ENCODE measurements at places on chromosomes 3 and 15. TPM values are rescaled to one million over a fixed set of nuclear protein-coding genes. Genes with fewer than 3 reads are reported as not detected.
A peak's percentile ranks its signal among the peaks of the same experiment; 100 is the strongest.

- DNase-seq = no peak
These were observed 600.5 kb downstream of the EDEM1 start for GRCh38 chr3:5787861-5788488.

Gene CEP152
- 15.7 TPM for total RNA-seq

Gene C3orf70
- 0.18 TPM for total RNA-seq

Gene SLC24A5
- not detected for total RNA-seq

GRCh38 chr3:155326244-155326643, 32.8 kb upstream of the STRIT1 start:
- DNase-seq = no peak

- DNase-seq = no peak
These were observed 31.7 kb downstream of the PSTPIP1 start for GRCh38 chr15:77026501-77027110.

DNA sequence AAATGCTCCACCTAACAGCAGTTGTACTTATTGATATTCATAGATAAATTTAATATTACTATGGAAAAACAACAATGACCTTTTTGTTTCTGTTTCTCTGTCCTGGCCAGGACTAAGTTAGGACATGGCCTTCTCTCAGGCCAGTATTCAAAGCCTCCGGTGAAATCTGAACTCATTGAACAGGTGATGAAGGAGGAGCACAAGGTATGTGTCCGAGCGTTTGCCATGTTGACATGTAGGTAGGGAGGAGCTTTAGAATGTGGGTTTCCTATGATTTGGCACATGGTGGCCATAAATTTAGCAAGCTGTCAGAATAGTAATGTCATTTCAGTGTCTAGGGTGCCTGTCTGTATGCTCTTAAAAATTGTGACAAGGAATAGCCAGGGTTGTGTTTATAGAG, 77.7 kb downstream of the USP13 start:
- no peak for DNase-seq

GRCh38 chr3:21979706-21980105, 228.7 kb upstream of the ZNF385D start:
- no peak for DNase-seq

DNA sequence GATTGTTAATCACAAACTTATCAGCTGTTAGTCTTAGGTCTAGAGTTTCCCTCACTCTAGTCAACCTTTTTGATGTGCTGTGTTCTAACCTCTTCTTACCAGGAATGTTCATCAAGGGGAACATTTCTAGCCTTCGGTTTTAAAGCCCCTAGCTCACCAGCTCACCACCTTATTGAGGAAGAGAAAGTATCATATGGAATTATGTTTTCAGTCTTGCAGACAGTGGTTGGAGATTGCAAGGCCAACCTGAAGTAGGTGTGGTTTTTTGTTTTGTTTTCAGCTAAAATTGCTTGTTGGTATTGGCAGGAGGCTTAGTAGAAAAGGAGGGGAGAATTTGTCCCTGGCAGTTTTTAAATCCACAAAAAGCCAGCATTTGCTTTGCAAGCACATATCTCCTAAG, 48.4 kb upstream of the CCDC80 start:
- DNase-seq = no peak

- DNase-seq = no peak
These were observed 55.3 kb downstream of the CCR4 start for GRCh38 chr3:33006571-33007286.

DNA sequence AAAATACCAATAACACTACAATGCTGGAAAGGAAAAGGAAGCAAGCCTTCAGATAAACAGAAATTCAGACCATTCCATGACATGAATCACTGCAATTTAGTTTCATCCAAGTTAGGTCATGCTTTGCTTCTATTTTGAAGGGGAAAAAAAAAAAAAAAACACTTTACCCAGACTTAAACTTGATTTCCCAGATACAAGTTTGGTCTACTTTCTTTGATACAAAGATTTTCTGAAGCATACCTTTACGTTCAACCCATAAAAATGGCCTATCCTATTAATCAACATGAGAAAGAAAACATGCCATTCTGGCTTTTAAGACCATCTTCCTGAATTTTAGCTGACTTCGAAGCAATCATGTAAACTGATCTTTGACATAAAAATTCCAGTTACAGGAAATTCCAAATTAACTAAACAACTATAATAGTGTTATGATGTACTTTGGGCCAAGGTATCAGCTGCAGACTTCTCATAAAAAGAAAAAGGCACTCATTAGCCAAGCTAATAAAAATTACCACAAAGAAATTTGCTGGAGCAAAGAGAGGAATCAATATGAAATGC, 12.6 kb downstream of the OSBPL10 start:
- DNase-seq = peak; percentile 78

Gene MELTF
- total RNA-seq = 2.3 TPM

- DNase-seq = no peak
These were observed 13.7 kb downstream of the IFT122 start for GRCh38 chr3:129453732-129454131.

DNA sequence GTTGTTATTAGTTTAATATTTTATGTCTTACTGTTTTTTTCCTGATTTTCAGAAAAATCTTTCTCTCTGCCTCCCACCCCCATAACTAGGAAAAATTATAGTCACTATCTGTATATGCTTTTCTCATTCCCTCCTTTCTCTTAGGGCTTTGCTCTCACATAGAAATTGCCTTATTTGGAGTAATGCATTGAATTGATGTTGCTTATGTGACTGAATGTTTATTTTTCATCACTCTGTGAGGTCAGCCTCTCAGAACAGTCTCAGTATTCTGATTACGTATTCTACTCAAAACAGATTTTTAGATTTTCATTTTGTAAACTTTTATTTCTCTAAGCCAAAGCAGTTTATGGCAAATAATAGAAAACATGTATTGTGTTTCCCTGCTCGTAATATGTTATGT, 121.0 kb downstream of the SLMAP start:
- no peak for DNase-seq
